ENCODE measurements at places on chromosomes 4 and X.

GRCh38 chrX:7205037-7205577, 57.2 kb upstream of the PUDP start:
- DNase-seq, result no peak

- no peak for DNase-seq
These were observed 138.6 kb downstream of the HS6ST2 start for GRCh38 chrX:132819711-132820264.

DNA sequence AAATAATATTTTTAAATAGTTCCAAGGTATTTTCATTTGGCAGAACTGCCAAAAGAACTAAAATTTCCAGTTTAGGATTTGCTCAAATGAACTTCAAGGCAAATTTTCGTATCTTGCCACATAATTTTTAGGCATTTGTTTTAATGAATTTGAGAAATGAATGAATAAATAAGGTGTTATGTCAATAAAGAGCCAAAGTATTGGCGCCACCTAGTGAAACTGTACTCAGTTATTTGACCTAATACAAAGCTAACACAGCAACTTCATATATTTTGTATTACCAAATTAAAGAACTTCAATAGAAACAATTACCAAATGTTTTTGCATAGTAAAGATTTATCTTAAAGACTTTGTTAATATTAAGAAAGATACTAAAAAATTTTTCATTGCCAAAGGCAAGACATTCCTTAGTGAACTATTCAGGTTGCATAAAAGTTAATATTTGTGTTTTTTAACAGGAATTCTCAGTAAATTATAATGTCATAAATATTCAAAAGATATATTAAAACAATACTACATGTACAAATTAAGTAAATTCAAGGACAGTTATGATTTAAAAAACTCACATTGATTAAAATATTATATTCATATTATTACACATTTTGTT, 50.3 kb downstream of the STPG2 start:
- DNase-seq, result peak; percentile 6

GRCh38 chr4:76744241-76744921, 153.6 kb downstream of the SOWAHB start:
- peak; percentile 90 for DNase-seq

DNA sequence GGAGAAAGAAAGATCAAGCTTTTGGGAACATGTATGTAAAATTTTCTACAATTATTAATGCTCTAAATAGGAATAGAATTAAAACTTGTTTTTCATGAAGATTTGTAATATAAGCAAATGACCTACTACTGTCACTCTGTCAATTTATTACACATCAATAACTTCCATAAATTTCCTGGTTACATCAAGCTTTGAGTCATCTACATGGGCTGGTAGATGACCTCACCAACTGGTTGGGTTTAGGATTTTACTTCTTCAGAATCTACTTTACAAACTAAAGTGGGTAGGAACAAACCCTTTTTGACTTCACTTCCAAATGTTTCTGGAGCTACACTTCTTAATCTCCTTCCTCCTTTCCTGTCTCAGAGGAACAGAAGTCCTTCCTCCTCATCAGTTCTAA, 12.0 kb upstream of the LRAT start:
- DNase-seq, result no peak

- no peak for DNase-seq
These were observed 79.6 kb upstream of the MCF2 start for GRCh38 chrX:139787601-139788000.

- no peak for DNase-seq
These were observed 1.2 kb downstream of the RAB9B start for GRCh38 chrX:103830848-103831247.

- DNase-seq, result no peak
These were observed 12.7 kb downstream of the FGFBP1 start for GRCh38 chr4:15925830-15926229.

DNA sequence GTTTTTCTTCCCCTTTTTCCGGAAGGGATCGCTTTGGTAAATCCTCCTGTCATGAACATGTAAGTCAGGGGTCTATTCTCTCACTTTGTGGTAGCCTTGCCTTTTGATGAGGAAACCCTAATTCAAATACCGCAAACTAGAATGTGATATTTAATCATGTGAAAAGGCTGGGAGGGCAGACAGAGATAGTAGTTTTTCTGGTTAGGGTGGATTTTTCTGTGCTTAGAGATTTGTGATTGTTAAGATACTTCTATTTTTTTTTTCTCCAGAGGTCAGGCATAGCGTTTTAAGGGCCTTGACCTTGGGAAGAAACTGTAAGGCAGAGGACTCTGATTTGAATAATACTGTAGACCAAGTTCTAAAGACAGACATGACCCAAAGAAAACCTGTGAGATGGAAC, 41.8 kb upstream of the PACRGL start:
- DNase-seq, result no peak

- no peak for DNase-seq
These were observed 9.6 kb downstream of the ADGRG4 start for GRCh38 chrX:136310411-136310810.

- DNase-seq, result no peak
These were observed 56.8 kb upstream of the FAT1 start for GRCh38 chr4:186780291-186781031.

GRCh38 chrX:2960861-2961515, 31.8 kb upstream of the ARSD start:
- DNase-seq, result no peak

GRCh38 chrX:19670321-19670750, 155.0 kb upstream of the MAP3K15 start:
- DNase-seq, result peak; percentile 88

DNA sequence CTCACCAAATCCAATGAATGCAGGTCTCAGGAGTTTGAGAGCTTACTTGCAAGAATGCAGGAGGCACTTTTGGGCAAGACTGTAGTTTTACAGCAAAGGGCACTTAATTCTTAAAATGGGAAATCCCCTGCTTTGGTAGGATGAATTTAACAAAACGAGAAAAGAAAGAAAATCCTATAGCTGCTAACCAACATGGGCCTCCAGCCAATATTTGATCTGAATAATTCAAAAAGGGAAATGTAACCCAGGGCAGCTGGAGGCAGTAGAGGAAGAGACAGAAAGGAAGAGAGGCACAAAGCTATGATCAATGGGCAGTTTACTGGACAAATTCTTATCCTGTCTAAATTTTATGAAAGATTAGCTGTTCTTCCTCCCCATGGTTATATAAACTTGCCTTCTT, 142.3 kb downstream of the SH3KBP1 start:
- no peak for DNase-seq

DNA sequence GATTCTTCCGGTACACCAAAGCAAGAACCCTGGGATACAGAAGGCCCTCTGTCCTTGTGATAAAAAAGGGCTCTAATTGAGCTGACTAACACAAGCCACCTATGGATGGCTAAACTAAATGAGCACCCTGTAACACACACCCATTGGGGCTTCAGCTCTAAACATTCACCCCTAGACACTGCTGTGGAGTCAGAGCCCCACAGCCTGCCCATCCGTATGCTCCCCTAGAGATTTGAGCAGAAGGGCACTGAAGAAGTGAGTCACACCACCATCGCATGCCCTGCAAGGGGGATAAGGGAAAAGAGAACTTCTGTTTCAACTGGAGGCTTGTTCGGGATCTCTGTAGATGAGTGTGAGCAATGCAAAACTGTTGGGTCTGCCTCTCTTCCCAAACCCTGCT, 545.2 kb downstream of the KCTD8 start:
- no peak for DNase-seq

DNA sequence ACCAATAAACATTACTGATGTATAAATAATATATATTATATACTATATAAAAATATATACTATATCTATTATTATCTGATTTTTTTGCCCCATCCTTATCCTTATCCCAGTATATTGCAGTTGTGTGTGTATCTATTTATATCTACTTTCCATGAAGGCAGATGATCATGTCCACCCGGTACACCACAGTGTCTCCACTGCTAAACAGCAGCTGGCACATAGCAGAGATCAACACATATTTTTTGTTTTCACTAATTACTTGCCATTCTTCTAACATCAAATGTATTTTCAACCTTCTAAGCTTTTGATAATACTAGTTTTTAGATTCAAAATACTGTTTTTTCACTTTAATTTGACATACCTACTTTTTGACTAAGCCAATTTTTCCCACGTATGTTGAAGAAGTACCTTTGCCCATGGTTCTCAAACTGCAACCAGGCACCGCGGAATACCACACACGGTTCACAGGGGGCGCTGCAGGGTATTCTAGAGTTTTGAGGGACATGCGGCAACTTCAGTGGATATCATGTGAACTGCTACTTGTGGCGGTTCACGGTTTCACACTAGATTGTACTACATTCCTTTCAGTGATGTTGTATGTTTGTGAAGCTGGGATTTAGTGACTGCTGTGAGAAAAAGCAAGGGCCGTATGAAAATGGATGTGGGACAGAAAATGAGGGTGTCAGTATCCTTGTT, 182.5 kb upstream of the NPY2R start:
- DNase-seq, result no peak

GRCh38 chr4:154454710-154455109, 36.9 kb downstream of the DCHS2 start:
- DNase-seq, result no peak

GRCh38 chr4:15396157-15396800, 31.6 kb upstream of the C1QTNF7 start:
- peak; percentile 42 for DNase-seq

GRCh38 chr4:41620594-41621256, 82.8 kb downstream of the LIMCH1 start:
- no peak for DNase-seq

DNA sequence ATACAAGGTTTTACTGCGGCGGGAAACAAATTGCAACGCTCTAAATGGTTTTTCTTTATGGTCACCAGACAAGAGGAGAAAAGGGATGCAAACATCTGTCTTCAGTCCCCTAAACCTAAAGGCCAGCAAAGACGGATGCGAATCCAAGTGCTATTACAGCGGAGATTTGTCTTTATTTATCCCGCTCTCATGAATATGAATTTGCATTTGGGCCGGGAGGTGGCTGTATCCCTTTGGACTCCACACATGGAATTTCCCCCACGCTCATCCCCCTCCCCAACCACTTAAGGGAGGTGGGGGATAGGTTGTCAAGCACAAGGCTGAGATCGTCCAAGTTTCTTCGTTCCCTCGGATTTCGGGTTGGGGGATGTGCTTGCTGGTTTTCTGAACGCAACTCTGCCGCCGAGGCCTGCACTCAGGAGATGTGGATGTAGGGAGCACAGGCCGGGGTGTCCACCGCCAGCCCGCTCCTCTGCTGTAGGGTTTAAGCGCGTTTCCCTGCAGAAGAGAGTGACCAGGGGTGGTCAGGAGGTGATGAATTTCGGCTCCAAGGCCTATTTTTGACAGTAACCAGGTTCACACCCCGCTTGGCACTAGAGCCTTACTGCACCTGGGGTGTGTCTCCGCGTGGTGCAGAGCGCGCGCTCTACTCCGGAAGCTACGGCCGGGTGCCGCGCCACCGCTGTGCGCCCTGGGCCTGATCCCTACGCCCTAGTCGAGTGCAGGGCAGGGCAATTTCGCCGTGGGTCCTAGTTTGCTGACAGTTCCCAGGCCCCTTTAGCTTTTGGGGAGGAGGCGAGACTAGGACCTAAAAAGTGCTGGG, 2.3 kb upstream of the PHOX2B start:
- no peak for DNase-seq

- DNase-seq, result no peak
These were observed 74.5 kb upstream of the NKX1-1 start for GRCh38 chr4:1480720-1481119.
